ENCODE measurements at places on chromosomes 13 and 19.

DNA sequence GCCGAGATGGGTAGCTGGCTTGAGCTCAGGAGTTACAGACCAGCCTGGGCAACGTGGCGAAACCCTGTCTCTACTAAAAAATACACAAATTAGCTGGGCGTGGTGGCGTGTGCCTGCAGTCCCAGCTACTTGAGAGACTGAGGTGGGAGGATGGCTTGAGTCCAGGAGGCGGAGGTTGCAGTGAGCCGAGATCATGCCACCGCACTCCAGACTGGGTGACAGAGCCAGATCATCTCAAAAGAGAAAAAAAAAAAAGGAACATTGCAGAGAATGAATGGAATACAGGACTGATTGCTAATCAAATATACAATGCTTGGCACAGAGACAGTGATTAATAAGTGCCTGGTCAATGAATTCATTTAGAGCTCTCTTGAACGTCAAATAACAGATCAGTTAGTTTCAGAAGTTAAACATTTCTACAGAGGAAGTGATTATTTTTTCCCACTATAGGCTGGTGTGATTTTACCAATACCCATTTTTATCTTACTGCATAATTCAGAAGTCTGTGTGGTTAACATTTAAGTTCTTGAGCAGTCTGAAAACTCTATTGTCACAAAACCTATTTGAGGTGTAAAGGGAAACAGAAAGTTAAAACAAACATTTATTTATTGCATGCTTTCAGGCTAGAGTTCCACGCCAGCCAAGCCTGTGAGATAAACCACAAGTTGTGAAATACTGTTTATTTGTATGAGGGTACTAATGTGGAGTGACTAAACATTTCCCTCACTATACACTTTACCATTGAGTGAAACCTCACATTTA, 7.7 kb upstream of the TBC1D4 start:
- peak; percentile 46 for DNase-seq

DNA sequence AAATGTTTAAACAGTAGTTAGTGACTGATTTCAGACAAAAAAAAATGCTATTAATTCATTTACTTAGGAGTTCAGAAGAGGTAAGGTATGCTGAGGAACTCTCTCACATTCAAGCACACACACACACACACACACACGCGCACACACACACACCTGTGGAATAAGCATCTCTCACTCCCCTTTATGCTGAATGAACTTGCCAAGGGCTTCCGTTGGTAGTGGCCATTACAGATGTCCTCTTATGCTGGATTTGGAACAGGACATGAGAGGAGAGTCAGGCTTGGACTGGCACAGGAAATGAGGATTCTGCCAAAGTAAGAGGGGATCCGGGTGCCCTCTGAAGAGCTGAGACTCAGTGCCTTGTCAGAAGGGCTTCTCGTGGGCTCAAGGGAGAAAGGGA, 463.4 kb upstream of the MIR17HG start:
- no peak for DNase-seq

DNA sequence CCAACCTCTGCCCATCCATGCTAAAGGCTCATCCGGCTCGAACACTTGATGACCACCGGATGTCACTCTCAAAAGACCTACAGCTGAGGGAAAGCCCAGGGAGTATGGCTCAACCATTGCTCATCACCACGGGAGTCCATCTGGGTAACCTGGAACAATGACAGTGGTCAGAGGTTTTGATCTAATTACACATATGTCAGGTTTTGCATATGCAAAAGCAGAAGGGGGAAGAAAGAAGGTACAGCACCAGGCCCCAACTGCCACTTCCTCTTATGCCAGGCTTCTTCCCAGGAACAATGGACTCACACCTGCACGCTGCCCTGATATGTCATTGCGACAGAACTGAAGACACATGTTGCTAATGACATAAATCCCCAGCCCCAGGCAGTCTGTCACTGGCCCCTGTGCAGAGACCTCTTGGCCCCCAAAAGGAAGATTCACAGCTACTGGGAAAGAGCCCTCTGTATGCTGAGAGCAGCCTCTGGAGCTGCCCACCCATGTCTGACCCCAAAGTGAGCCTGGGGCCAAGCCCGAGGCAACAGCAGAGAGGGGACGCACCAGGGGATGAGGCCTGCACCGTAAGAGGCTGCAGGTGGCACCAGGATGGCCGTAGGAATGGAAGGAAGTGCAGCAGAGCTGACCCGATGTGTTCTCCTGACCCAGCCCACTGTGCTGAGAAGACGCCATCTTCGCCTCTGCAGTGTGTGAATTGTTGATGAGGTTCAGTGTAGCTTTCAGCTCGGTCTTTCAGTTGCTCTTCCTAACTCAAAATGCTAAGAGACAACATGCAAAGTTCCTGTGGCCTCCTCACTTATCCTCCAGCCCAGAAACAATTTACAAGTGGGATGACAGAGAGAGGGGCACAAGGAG, 26.3 kb downstream of the EPS15L1 start:
- DNase-seq: peak; percentile 28

DNA sequence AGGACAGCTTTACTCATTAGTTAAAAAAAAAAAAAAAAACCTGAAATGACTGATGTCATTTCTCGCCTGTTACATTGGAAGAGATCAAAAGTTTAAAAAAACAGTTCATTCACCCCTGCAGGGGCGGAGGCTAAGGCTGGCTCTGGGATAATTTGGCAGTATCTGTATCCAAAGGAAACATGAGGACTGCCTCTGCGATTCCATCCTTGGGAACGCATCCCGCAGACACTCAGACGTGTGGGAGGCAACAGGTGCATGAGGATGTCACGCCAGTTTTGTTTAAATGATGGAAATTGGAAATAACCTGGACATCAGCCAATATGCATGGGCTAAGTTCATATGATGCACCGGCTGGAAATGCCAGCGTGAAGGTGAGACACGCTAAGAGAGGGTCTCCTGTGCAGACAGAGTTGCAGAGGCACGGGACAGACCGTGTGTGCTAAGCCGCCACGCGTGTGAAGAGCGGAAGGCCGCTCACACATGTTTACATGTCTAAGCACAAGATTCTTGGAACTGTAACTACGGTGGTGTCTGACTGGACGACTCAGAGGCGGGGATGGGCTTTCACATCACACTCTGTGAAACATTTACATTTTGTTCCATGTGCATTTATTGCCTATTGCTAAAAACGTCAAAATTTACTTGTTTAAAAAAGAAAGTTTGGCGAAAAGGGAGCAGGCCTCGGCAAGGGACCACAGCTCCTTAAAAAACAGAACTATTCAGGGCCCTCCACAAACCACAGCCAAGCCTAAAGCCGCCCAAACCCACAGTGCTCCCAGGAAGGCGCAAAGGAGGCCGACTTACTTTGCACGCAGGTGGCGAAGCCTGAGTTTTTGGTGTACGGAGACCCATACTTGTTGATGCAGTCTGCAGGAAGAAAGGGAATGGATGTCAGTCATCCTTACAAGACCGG, 17.9 kb downstream of the GAS6 start:
- no peak for DNase-seq

DNA sequence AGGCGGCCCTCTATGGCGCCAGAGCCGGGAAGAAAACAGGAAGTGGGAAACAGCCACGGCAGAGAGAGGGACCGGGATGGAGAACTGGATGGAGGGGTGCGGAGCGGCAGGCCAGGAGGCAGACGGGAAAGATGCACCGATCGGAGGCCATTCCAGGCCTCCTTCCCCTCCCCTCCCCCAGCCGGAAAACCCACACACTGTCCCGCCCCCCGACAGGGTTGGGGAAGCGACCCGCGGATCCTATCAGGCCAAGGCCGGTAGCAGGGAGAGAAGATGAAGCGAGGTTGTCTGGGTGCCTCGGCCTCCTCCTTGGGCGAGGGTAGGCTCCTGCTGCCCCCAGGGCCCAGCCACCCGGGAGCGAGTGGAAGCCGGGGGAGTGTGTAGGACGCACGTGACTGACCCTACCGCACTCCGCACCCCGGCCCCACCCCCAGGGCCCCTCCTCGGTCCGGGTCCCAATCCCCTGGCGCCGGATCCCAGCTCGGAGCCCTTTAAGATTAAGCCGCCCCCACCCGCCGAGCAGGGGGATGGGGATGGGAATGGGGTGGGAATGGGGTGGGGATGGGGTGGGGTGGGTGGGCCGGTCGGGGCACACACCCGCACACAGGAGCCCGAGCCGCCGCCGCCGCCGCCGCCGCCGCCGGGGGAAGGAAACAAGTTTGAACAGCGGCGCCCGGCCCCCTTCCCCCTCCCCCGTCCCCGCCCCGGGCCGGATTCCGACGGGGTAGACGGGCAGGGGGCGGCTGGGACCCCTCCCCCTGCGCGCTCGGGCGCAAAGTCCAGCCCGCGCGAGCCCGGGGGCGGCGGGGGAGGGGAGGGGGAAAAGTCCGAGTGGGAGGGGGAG, 1.5 kb downstream of the ERF start:
- DNase-seq: peak; percentile 73

DNA sequence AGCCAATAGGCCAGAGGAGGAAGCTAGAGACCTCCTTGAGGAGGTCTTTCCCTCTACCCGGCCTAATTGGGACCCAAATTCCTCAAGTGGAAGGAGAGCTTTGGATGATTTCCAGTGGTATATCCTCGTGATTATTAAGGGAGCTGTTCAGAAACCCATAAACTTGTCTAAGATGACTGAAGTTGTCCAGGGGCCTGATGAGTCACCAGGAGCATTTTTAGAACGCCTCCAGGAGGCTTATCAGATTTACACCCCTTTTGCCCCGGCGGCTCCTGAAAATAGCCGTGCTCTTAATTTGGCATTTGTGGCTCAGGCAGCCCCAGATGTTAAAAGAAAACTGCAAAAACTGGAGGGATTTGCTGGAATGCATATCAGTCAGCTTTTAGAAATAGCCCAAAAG, 198.1 kb downstream of the ZNF486 start:
- DNase-seq: no peak

DNA sequence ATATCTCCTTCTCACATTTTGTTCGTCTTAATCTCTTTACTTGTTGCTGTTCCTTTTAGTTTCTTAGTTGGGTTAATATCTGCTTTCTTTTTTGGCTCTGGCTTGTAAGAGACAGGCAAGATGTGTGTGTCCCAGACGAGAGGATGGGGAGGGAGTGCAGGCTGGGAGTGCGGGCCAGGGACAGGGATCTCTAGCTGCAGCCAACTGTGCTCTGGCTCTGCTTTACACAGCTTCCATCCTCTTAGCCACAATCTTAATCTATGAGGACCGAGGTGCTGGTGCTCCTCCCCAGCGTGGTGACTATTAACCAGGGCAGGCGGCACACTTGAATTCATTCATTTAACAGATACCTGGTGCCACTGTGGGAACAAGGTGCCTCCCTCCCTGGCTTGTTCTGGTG, 70.9 kb upstream of the WASF3 start:
- DNase-seq: no peak

All from fibroblast of skin of right biceps (primary cell).